ENCODE measurements at places on chromosomes 4 and X. TPM values are rescaled to one million over a fixed set of nuclear protein-coding genes. Genes with fewer than 3 reads are reported as not detected.

Gene SYN1
- not detected for total RNA-seq

Gene SLC25A31
- not detected for total RNA-seq

Gene SLC9B1
- not detected for total RNA-seq

Gene RAI2
- 6.0 TPM for total RNA-seq

Gene PLAC8
- not detected for total RNA-seq

Gene LUZP4
- total RNA-seq, result not detected

Gene CT45A3
- total RNA-seq, result not detected

Gene GAGE1
- total RNA-seq, result not detected

Gene ENOPH1
- total RNA-seq, result 30.3 TPM

Gene ABCD1
- total RNA-seq, result 14.1 TPM

Gene HMGN5
- 0.88 TPM for total RNA-seq

Gene PDZD4
- total RNA-seq, result 2.6 TPM

Gene ADH1B
- 684 TPM for total RNA-seq

Gene GUCY1A1
- total RNA-seq, result 160 TPM

Gene UBQLN2
- total RNA-seq, result 6.7 TPM

Gene EMCN
- 84.1 TPM for total RNA-seq

Gene DGAT2L6
- total RNA-seq, result not detected

Gene SLC2A9
- total RNA-seq, result 7.7 TPM

Gene SRPK3
- 4.6 TPM for total RNA-seq

Gene HS6ST2
- total RNA-seq, result 0.77 TPM

Gene RPL39
- 2,991 TPM for total RNA-seq

Gene SASH3
- total RNA-seq, result 4.1 TPM

Gene DDIT4L
- 1.4 TPM for total RNA-seq

Gene TMEM156
- total RNA-seq, result 0.41 TPM

Gene POU3F4
- total RNA-seq, result not detected

Gene GPRASP2
- 32.7 TPM for total RNA-seq

Gene NR3C2
- 46.7 TPM for total RNA-seq

Gene NOX1
- total RNA-seq, result not detected

Gene SPRY1
- 184 TPM for total RNA-seq

Gene MEPE
- not detected for total RNA-seq

Gene CC2D2A
- 54.4 TPM for total RNA-seq

Gene DHRSX
- total RNA-seq, result 16.1 TPM

Gene STOX2
- 4.1 TPM for total RNA-seq

Gene PRDM5
- total RNA-seq, result 96.6 TPM

Gene AMER1
- 3.5 TPM for total RNA-seq

Gene MAOB
- total RNA-seq, result 53.8 TPM

Gene MORC4
- 25.9 TPM for total RNA-seq

Gene FAM114A1
- total RNA-seq, result 41.2 TPM

Gene MXRA5
- total RNA-seq, result 5.9 TPM

Gene SSX1
- not detected for total RNA-seq

Gene HTATSF1
- 111 TPM for total RNA-seq

Gene FDCSP
- total RNA-seq, result not detected

Gene PRR27
- total RNA-seq, result not detected

Gene POU4F2
- not detected for total RNA-seq

Gene ATXN3L
- total RNA-seq, result not detected

Gene GPR101
- total RNA-seq, result not detected

Gene SPANXN4
- total RNA-seq, result not detected

Gene OTC
- 5.0 TPM for total RNA-seq

Gene APEX2
- 6.1 TPM for total RNA-seq

Gene SMARCA1
- 38.8 TPM for total RNA-seq

Gene NXF2B
- total RNA-seq, result not detected
